ENCODE measurements at places on chromosomes 4 and X.

DNA sequence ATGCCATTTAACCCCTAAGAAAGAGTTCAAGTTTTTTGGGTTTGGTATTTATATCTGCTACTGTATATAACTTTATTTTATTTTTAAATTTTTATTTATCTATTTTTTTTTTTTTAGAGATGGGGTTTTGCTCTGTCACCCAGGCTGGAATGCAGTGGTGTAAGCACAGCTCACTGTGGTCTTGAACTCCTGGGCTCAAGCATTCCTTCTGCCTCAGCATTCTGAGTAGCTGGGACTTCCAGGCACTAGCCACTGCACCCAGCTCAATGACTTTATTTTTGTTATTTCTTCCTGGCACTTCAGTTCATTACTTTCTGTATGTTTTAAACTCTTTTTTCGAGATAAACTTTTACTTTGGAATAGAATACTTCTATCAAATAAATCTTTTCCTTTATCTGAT is 42.4 kb upstream of the PGAM4 start:
- no peak for DNase-seq

- DNase-seq = no peak
Measured at GRCh38 chr4:25487155-25487554, 110.1 kb downstream of the ANAPC4 start.

- no peak for DNase-seq
Measured at GRCh38 chrX:69607616-69608015, 8.3 kb upstream of the EDA start.

GRCh38 chr4:164731827-164732474 is 22.0 kb upstream of the SMIM31 start:
- DNase-seq = peak; percentile 35

DNA sequence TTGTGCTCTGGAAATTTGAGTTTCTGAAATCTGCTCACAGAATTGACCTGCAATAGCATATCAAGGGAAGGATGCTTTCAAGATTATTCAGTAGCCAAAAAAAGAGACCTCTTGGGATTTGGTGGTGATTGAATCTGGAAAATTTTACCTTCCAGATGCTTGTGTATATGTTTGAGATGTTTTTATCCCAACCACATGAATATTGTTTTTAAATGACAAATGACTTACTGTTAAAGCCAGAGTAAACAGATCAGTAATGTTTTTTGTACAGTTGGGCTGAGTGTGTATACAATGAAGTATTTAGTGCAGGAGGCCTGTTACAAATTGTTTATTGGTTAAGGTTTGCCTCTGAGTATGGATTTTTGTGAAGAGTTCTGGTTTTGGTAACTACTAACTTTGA is 126.5 kb downstream of the CBR4 start:
- DNase-seq = no peak

GRCh38 chrX:133414406-133415275 is 648 bp downstream of the GPC4 start:
- DNase-seq = no peak

DNA sequence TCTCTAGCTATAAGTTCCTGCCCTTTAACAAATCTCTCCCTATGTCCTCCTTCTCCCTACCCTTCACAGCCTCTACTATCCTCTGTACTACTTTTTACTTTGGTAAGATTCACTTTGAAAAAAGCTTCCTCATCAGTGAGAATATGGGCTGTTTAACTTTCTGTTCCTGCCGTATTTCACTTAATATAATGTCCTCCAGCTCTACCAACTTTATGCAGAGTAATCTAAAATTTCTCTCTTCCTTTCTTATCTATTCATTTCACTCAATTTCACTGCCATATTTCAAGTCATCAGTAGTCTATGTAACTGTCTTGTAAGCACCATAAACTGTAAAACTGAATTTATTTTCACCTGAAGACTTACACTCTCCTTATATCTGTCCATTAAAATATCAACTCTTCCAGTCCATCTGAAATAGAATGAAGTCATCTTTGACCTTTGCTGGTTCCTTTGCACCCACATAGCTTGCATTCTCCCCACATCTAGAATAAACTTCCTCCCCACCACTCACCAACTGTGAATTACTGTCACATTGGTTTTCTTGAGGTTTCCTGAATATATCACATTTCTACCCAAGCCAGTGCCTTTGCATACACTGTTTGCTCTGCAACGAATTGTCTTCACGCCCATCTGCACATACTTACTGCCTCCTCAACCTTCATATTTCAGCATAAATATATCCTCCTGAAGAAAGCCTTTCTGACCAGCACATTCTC is 54.6 kb downstream of the ARAP2 start:
- DNase-seq = no peak

GRCh38 chrX:9471571-9471985 is 6.7 kb downstream of the TBL1X start:
- DNase-seq = no peak

- DNase-seq = no peak
Measured at GRCh38 chr4:4865705-4866123, 6.2 kb downstream of the MSX1 start.

- DNase-seq = no peak
Measured at GRCh38 chr4:150244600-150244999, 166.4 kb downstream of the DCLK2 start.

DNA sequence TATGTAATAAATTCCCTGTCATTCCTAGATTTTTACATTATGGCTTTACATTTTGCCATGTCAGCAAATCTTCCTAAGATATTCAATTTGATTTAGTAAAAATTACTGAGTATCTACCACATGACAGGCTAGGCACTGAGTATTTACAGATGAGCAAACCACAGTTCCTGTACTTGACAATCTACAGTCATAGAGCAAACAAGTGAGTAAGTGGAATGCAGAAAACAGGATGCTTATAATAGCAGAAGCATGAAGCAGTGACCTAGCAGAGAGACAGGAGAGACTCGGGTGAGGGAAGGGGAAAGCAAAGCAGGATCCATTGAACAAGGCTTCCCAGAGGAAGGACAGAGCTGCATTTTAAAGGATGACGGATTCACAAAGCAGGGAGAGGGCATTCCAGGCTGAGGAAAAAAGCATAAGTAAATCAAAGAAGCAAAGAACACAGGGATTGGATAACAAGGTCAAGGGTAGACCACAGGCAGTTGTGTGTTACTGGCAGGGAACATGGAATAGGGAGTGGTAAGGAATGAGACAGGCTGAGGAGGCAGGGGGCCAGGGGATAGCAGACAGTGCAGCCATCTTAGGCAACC is 124.7 kb upstream of the C1QTNF7 start:
- DNase-seq = no peak

- no peak for DNase-seq
Measured at GRCh38 chr4:180832073-180832472, 1411.1 kb upstream of the TENM3 start.

GRCh38 chr4:20367446-20367845 is 115.7 kb downstream of the SLIT2 start:
- no peak for DNase-seq

DNA sequence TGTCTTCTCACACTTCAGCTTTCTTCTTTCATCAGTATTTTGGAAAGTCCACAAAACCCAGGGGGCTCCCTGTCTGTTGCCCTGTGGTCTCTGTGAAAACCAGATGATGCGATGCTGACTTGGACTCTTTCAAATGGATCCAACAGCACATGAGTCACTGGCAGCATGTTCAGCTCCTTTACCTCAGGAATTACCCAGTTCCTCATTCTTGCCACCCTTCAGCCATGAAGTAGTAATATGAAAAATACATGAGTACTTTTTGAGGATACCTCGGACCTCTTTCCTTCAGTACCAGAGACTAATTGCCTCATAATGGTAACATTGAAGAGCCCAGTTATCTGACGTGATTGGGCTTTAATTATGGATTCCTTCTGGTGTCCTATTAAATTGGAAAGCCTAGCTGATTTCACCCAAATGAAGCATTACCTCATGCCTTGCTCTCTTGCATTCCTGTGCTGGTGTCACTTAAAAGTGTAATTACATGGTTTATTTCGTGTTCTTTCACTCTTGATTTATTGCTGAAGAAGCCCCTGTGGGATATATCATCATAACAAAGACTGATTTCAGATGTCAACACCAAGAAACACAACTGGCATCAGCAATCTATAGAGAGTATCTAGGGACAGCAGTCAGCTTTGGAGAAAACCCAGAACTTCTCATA is 63.4 kb downstream of the NFKB1 start:
- peak; percentile 14 for DNase-seq

DNA sequence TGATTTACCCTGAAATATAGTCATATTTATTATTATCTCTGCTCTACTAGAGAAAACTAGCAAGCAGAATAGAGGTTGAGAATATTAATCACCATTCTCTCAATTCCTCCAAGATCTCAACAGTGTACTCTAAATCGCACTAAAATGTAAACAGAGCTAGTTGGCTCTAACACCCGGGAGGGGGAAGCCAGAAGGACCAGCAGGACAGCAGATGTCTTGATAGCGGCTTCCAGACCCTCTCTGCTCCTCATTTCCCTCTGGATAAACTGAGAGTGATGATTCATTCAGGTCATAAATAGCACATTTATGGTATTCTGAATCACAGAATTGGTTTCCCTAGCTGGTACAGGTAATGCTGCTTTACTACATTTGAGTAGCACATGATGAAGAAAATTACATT is 82.5 kb downstream of the TBC1D9 start:
- no peak for DNase-seq

DNA sequence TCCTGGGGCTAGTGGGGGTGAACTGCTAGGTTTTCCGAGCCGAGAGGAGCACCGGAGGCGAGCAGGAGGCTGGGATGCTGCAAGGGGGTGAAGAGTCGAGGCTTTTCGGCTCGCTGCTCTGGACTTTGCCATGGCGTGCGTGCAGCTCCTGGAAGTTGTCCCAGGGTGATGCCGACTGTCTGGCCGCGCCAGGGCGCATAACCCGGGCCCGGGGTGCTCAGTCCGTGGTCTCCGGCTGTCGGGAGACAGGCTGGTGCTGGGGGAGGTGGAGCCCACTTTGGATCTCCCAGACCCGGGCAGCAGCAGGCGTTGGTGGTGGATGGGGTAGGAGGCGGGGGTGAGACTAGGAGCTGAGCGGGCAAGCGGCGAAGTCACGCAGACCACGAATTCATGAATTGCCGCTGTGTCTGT is 793 bp downstream of the GRIA3 start:
- no peak for DNase-seq

DNA sequence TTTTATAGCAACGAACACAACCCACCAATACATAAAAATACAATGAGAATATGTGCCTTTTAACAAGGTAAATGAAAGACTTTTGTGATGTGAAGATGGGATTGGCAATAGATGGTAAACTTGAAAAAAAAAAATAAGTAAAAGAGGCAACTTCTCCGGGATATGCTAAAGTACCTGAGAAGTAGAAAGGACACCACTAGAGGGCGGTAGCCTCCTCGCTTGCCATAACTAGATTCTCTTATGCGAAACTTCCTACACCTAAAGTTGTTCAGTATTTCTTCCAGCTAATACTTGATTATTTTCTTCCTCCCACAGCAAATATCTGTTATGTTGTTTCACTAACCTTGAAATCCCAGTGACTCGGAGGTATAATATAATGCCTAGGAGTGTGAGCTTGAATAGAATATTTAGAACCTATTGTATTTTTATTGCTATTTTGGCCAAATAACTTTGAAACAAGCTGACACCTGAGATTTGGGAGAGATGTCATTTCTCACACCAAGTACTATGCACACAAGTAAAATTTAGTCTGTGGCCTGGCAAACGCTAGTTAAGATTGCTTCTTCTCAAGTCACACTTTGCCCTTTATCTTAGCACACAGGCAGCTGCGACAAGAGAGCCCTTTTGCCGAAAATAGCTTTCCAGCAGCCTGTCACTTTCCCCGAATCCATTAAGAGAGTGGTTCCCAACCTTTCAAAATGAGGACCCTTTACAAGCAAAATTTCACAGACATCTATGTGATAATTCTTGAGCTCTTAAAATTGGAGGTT is 44.9 kb upstream of the PDLIM5 start:
- no peak for DNase-seq

GRCh38 chr4:24968992-24969391 is 56.1 kb upstream of the CCDC149 start:
- DNase-seq = no peak

DNA sequence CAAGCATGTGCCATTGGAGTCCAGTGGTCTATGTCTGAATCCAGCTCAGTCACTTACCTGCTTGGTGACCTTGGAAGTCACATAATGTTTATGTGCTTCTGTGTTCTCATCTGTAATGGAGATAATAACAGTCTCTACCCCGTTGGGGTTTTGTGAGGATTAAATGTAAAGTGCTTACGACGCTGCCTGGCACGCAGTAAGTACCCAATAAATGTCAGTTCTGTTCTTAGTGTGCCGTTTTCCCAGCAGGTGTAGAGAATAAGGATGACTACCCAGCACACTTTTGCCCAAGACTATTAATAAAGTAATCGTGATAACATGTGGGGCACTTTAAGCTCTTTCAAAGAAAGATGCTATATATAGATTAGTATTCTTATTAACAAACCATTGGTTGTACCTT is 56.7 kb downstream of the MTM1 start:
- DNase-seq = no peak

DNA sequence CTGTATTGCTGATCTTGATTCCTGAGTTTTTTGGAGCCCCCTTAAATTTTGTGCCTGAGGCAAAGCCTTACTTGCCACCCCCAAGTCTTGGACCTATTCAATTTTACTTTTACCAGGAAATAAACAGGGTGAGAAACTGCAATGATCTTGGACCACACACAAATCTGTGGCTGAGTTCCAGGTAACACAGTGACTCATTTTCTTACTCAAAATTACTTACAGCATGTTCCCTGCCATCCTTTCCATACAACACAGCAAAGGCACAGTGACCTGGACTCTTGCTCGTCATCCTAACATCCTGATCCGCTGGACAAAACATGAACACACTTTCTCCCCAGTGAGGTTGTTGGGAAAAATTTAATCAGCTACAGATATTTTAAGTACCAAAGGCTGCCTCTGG is 60.7 kb upstream of the S100G start:
- DNase-seq = no peak

DNA sequence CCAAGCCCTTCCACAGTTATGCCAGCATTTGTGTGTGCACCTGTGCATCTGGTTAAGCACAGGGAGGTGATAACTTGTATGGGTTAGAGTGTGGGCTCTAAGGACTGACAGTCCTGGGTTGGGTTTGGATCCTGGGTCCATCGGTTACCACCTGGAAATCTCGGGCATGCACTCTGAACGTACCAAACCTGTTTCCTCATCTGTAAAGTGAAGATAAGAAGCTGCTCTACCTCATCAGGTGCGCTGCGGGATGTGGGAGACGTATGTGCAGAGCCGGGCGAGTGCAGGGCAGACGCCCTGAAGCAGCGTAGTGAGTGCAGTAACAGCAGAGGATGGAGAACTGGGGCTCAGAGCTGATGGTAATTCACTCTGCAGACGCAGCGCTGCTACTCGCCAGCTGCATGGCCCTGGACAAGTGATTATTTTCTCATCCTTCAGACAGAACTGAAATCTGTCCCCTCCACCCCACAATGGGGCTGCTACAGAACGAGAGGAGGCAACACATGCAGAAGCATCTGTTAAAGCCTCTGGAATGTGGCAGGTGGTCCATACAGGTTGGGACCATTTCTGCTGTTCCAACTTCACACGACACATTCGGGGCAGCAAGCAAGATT is 64.4 kb downstream of the HADH start:
- DNase-seq = no peak

GRCh38 chrX:152810403-152810802 is 20.2 kb downstream of the CETN2 start:
- no peak for DNase-seq

Data from GM19239 (cell line).